ENCODE measurements at places on chromosomes 7 and 10.

GRCh38 chr7:112970771-112971170 is 115.9 kb downstream of the GPR85 start:
- no peak for DNase-seq

GRCh38 chr7:51607447-51607846 is 290.8 kb upstream of the COBL start:
- no peak for DNase-seq

- no peak for DNase-seq
These were observed 173.7 kb downstream of the COBL start for GRCh38 chr7:51142741-51143385.

DNA sequence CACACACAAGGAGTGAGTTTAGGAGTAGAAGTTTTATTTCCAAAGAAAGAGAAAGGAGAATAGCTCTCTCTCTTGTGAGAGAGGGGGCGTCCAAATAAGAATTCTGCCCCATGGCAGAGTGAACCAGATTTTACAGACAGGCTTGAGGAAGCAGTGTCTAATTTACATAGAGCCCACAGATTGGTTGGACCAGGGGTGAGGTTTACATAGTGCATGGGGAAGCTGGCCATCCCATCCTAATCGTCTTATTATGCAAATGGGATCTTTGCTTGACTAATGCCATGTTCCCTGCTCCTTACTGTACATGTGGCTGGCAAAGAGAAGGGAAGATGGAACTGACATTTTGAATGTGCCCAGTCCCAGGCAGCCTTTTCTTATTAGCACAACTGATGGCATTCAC is 60.0 kb upstream of the ACSM6 start:
- DNase-seq = no peak

DNA sequence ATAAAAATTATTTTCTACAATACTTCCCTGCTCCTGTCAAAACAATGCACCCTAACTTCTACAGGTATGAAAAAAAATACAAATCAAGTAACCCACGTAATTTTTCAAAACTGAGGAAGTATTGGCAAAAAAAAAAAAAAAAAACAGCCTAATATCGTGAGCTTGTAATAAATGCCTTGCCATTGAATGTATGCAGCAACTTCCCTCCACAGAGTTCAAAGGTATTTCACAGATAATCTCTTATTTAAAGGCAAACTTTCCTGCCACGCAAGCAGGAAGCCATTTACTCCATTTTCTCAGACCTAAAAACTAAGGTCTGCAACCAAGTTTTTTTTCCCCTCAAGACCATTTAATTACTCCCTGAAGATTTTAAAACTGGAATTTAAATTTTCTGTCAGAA is 642 bp upstream of the AGR2 start:
- DNase-seq = no peak

GRCh38 chr7:40356312-40356711 is 221.5 kb downstream of the SUGCT start:
- no peak for DNase-seq

DNA sequence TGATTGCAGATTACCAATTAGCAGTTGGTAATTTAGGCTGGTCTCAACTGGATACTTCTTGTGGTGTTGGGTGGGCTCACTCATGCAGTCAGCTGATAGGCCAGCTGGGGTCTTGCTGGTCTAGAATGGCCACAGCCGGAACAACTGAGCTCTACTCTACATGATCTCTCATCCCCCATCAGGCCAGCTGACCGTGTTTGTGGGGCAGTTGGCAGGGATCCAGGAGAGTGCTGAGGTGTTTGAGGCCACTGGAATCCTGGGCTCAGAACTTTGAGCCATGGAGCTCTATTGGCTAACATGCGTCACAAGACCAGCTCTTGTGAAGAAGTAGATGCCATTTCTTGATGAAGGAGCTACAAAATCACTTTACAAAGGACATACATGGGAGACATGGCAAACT is 242.4 kb downstream of the GFRA1 start:
- DNase-seq = no peak

DNA sequence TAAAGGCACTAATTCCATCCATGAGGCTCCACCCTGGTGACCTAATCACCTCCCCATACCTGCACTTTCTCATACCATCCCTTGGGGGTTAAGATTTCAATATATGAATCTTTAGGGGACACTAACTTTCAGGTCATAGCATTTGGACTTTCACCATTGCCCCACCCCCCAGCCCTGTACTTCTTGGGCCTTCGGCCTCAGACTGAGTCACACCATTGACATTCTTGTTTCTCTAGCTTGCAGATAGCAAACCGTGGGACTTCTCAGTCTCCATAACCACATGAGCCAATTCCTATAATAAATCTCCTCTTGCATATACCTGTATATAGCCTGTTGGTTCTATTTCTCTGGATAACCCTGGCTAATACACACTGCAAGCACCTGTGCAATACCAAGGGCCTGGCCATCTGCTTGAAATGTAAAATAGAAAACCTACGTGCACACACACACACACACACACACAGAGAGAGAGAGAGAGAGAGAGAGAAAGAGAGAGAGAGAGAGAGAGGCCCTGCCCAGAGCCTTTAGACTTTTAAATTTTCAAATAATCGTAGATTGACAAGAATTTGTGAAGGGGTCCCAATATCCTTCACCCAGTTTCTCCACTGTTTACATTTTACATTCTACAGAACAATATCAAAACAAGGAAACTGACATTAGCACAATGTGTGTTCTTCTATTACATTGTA is 25.3 kb downstream of the ANXA8 start:
- DNase-seq = no peak

- no peak for DNase-seq
These were observed 9.3 kb upstream of the TMEM270 start for GRCh38 chr7:73851410-73852338.

- DNase-seq = no peak
These were observed 45.5 kb downstream of the GTF2IRD1 start for GRCh38 chr7:74498996-74499834.

- no peak for DNase-seq
These were observed 78.1 kb downstream of the USP6NL start for GRCh38 chr10:11533328-11533781.

- peak; percentile 42 for DNase-seq
These were observed 880.6 kb downstream of the LRMDA start for GRCh38 chr10:76311752-76312636.

DNA sequence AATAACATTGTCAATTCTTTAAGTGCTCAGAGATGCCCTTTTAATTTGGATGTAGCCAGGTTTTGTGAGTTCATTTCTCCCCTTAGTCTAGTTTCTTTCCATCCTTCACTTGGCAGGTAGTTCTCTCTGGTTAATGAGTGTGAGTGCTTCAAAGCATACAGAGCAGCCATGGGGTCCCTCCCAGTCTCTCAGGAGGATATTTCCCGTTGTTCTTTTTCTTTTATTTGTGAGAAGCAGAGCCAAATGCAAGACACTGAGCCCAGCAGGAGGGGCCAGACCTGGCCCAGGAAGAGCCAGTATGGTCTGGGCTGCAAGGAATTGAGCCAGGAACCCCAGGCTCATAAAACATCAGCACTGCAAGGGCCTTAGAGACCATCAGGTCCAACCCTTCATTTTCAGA is 52.4 kb downstream of the PLCE1 start:
- DNase-seq = no peak

GRCh38 chr7:40223451-40224127 is 88.8 kb downstream of the SUGCT start:
- no peak for DNase-seq

- DNase-seq = peak; percentile 96
These were observed at the start of gene HOXA4 for GRCh38 chr7:27130540-27131389. Gene HOXA4, minus strand, starts transcription at chr7:27130757. Its CDS starts 24 bp downstream, at chr7:27130733.

DNA sequence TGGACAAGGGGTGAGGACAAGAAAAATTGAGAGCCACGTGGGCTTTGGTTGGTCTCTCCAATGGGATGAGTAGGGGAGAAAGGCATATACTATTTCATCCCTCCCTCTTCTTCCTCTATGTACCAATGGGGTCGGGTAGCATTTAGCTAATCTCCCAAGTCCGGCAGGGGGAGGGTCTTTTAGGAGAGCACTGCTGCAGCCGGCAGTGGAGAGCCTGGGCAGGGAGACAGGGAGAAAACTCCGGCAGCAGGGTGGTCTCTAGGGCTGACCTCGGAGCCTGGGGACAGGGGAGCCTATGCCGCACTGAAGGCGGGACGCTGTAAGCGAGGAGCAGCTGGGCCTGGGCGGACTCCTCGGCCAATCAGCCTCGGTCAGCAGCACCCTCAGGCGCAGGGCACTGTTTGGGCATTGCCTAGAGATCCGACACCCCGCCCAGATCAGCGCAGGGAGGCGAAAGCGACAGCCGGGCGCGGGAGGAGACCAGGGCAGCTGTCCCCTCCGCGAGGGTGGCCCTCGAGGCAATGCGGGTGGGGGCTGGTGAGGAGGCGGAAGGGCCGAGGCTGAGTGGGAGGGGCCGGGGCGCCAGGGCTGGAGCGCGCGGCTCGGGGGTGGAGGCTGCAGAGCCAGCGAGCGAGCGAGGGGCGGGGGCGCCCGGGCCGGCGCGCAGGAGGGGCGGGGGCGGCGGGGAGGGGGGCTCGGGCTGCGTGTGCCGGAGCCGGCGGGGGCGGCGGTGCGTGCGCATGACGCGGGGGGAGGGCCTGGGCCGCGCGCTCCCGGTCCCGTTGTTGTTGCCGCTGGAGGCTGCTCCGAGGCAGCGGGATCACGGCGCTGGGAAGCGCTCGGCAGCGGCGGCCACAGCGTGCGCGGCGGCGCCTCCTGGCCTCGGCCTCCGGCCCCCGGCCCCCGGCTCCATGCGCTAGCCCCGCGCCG is at the start of gene AGAP3:
AGAP3 (plus strand) TSS at position 785 of the 930 bp plus-strand sequence. CDS start 267 bp downstream, outside the sequence.
- DNase-seq = peak; percentile 89

- DNase-seq = no peak
These were observed 1.5 kb downstream of the MAFK start for GRCh38 chr7:1531979-1532455.

DNA sequence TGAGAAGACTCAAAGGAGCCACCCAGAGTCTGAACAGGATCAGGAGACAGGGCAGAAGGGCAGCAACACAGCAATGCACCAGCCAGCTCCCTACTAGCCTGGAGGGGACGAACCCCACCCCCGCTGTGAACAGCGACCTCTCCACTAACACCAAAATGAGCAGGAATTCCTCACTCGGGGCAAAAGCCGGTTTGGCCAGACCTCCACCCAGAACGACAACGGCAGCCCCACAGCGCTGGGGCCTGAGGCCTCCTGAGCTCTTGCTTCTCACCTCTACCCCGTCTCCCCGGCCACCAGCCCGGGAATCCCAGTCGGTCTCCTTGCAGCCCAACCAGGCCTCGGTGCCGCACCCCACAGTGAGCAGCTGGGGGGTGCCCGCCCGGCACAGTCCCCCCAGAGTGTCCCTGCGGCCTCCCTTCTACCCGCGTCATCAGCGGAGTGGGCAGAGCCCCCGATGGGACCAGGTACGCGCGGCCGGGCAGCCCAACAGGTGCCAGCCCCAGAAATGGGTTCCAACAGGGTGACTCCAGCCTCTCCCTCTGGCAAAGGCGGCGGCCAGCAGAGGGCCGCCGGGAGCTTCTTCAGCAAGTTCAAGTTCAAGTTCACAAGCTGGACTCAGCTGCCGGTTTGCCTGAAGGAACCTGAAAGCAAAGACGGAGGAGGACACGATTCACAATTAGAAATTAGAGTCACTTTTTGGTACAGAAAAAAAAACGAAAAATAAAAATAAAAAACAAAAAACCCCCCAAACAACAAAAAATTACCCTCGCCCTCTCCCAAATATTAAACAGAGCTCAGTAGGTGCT is 129.0 kb downstream of the MARCHF5 start:
- no peak for DNase-seq

DNA sequence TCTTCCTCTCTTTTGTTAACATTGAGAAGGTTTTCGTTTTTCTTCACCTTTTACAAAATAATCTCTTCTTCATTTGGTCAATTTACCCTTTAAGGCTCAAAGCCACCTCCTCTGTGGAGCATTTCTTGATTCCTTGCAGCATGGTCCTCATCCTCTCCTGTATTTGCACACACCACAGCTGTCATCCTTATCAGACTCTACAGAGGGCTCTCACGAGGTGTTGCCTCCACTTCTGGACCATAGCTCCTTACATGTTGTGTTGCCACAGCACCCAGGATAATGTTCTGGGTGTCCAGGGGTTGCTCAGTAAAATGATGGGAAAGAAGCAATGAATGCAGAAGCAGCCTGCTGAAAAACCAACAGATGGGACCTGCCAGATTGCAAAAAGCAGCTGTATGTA is 192.8 kb downstream of the SH2D4B start:
- no peak for DNase-seq

GRCh38 chr7:154794147-154794780 is 208.7 kb downstream of the PAXIP1 start:
- peak; percentile 79 for DNase-seq

DNA sequence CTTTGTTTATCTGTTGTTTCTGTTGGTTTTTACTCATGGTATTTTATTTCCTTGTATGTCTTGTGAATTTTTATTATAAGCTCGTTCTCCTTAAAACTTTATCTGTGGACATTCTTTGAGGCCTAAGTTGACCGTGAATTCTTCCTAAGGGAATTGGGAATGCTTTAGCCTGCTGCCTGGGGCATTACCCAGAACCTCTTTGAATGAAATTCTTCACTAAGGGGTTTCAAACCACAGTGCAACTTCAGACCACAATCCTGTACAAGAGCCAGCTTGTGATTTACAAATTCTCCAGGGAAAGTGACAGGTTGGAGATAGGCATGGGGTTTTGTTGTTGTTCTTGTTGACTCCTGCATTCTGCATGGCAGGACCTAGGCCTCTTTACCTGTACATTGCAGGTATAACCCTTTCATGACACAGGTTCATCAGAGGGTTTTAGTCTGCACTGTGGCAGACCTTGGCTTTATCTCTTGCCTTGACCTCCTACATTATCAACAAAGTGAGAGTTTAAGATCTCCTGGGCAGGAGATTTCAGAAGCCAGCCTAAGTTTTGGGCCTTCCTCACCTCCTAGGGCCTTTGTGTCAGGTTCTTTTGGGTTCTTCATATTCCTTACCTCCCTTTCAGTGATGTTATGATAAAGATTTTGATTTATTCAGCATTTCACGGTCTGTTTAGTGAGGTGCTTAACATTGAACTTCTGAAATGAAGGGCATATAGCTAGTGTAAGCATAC is 70.2 kb downstream of the ABCC2 start:
- no peak for DNase-seq

GRCh38 chr10:76469675-76470074 is 1038.3 kb downstream of the LRMDA start:
- no peak for DNase-seq

GRCh38 chr10:29412485-29412884 is 123.6 kb downstream of the LYZL1 start:
- no peak for DNase-seq

- peak; percentile 54 for DNase-seq
These were observed 938 bp upstream of the CADPS2 start for GRCh38 chr7:122887198-122887597.

- no peak for DNase-seq
These were observed 22.5 kb downstream of the PCGF5 start for GRCh38 chr10:91242940-91243339.

DNA sequence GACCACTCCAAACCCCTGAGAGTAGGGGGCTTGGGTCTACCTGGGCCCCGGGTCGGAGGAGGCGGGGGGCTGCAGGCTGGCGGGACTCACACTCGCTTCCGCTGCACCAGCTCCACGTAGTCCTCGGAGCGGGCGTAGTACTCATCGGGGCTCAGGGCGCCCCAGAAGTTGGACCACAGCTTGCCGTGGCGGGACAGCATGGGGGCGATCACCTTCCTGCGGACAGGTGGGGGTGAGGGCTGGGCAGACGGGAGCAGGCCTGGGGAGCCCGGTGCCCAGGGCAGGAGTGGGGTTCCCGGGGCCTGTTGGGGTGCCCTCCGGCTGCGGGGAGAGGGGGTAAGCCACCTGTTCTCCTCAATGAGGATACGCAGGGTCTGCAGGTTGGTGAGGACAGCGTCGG is 5.9 kb downstream of the PLOD3 start:
- DNase-seq = no peak

Measured in nephron progenitor cell (in vitro differentiated cells).